Tongue (tissue), 3 donors: ENCODE measurements at places on chromosomes 3 and 15.

GRCh38 chr3:125051715-125052581, 3.8 kb downstream of the HEG1 start:
- DNase-seq: peak; percentile 64

- DNase-seq: no peak
Measured at GRCh38 chr3:159609625-159610024, 379.0 kb upstream of the IL12A start.

- no peak for DNase-seq
Measured at GRCh38 chr3:46038916-46039315, 11.6 kb upstream of the XCR1 start.

- no peak for DNase-seq
Measured at GRCh38 chr3:29899021-29899420, 618.1 kb downstream of the RBMS3 start.

DNA sequence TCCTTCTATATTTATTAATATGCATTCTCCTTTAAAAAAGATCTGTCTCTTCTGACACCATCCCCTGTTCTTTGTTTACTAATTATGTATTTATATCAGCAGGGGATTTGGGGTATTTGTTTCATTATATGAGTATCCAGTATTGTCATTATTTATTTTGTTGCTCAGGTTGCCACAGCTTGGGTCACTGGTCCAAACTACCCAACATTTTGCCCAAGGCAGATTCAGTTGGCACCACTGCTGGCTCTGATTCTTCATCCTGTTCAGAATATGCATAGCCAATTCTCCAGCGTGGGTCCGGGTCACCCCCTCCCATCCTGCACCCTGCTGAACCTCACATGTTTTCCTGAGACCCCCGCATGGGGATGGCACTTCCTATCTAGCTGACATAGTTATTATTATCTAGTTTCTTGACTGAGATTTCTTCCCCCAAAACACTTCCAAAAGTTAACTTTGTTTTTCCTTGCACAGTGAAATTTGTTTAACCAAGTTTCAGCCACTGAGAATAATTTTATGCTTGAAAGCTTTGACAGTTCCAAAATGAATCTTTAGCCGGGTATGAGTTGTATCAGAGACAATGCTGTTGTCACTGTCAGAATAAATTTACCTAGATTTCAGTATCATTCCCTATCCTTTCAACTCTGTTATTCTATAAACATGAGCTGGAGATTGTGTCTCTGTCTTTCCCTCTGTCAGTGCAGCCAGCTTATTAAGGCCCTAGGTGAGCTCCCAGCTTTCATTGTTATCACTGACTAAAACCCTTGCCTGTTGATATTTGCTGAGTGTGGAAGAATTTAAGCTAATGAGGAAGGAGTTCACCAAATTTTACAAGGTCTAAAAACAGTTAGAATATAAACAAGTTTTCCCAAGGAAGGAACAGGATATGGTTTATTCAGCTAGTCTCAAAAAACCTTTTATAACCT, 70.3 kb downstream of the TGFBR2 start:
- no peak for DNase-seq

- DNase-seq: no peak
Measured at GRCh38 chr3:150765949-150766720, 3.2 kb upstream of the SIAH2 start.

DNA sequence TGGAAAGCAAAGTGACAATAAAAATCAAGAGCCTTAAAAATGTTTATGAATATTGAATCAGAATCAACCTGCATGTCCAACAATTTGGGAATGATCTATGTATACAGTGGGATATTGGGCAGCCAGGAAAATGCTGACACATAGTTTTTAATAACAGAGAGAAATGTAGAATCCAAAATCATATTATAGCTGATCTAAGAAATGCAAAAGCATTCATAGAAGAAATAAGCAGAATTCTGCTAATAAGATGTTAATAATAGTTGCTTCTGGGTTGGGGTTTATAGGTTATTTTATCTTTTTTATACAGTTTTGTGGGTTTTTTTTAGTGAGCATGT, 15.1 kb downstream of the KIF9 start:
- no peak for DNase-seq

DNA sequence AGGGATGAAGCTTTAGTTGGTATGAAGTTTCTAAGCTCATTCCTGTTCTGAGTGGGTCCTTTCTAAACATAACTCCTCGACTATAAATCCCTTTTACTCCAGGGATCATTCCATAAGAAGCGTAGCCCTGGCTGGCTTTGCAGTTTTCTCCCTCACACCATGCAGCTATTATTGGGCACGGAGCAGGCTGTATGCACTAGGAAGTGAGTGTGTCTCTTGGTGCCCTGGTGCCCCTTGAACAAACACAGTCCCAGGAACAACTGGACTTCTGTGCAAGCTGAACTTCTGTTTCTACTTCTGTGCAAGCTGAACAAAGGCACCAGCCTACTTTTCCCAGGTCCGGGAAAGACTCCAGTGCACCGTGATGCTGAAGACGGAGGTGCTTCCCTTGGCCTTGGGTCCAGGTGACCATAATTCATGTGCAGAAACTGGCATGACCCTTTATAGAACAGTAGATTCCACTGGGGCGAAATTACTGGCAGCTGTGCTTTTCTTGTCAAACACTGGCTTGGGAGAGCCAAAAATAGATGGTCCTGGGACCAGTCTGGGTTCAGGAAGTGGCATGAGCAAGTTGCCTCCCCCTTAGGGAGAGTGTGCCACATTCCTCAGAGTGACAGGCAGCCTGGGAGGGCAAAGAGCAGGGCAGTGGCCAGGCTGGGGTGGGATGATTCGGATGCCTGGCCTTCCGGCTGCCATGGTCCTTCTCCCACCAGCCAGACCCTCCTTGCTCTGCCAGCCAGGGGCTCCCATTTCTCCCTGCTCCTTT, 127.2 kb downstream of the SLCO3A1 start:
- peak; percentile 32 for DNase-seq

- no peak for DNase-seq
Measured at GRCh38 chr3:133488785-133489367, 84.6 kb upstream of the CDV3 start.

DNA sequence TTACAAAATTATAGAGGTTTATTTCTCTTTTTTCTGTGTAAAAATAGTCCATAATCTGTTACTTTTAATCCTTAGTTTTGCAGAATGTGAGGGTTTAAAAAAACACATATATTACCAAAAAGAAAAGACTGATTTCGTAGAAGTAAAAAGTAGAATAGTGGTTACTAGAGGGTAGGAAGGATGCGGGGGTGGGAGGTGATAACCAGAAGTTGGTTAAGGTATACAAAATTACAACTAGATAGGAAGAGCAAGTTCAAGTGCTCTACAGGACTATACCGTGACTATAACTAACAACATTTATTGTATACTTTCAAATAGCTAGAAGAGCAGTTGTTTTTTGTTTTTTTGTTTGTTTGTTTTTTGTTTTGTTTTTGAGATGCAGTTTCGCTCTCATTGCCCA, 16.1 kb downstream of the CASR start:
- no peak for DNase-seq

GRCh38 chr15:50655555-50655954, 31.0 kb downstream of the TRPM7 start:
- no peak for DNase-seq

DNA sequence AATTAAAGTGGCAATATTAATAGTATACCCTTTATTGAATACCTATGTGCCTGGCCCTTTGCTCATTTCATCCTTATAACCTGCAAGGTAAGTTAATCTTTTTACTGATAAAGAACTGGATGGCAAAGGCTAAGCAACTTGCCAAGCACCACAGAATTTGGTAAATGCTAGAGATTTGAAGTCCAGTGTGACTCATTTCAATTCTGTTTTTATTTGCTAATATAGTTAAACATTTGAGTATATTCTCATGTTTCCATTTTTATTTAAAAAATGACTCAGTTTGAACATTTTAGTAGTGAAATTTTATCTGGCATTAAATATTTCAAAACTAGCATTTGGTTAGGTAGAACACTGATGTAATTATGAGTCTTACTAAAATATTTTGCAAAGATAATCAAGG, 11.3 kb downstream of the PFN2 start:
- no peak for DNase-seq

- peak; percentile 21 for DNase-seq
Measured at GRCh38 chr15:85618228-85618505, 176.6 kb downstream of the KLHL25 start.
